ENCODE measurements at places on chromosomes 11 and 22.

DNA sequence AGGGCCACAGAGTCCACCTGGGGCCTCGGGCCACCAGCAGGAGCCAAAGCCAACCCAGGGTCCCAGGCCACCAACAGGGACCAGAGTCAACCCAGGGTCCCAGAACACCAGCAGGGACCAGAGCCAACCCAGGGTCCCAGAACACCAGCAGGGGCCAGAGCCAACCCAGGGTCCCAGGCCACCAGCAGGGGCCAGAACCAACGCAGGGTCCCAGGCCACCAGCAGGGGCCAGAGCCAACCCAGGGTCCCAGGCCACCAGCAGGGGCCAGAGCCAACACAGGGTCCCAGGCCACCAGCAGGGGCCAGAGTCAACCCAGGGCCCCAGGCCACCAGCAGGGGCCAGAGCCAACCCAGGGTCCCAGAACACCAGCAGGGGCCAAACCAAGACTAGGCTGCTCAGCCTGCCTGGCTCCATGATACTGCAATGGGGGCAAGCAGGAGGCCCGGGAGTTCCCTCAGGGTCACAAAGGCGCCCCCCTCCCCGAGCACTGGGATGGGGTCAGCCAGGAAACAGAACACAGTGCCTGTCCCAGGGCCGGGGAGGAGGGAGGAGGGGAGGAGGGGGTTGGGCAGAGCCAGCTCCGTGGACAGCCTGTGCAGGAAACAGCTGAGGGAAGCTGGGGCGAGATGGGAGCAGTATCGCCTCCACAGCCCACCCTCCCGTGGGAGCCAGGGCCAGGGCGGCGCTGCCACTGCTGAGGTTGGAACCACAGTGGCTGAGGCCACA, 62.0 kb upstream of the PRR5 start:
- DNase-seq: no peak

DNA sequence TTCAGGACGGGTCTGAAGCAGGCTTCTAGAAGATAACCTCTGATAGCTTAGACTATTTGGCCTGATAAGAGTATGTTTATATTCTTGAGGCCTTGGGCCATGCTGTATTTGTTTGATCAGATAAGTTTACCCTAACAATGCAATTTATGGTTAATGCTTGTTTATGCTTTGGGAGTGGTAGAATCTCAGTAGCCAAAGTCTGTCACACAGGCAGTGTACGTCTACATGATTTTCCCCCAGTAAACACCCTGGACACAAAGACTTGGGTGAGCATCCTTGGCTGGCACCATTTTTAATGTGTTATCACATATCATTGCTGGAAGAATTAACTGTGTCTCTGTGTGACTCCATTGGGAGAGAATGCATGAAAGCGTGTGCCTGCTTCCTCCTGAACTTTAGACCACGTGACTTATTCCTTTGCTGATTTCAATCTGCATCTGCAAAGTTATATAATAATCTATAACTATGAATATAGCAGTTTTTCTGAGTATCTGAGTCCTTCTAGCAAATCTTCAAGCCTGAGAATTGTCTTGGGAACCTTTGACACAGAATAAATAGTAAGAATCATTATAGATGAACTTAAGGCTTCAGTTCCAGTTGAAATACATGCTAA, 172.4 kb downstream of the CASP12 start:
- DNase-seq: no peak

- DNase-seq: no peak
Measured at GRCh38 chr11:111639226-111639925, 37.1 kb downstream of the SIK2 start.

GRCh38 chr11:27626269-27626937, 73.9 kb downstream of the BDNF start:
- DNase-seq: no peak
